LoVo (cell line): ENCODE measurements at places on chromosomes 12 and 14.

DNA sequence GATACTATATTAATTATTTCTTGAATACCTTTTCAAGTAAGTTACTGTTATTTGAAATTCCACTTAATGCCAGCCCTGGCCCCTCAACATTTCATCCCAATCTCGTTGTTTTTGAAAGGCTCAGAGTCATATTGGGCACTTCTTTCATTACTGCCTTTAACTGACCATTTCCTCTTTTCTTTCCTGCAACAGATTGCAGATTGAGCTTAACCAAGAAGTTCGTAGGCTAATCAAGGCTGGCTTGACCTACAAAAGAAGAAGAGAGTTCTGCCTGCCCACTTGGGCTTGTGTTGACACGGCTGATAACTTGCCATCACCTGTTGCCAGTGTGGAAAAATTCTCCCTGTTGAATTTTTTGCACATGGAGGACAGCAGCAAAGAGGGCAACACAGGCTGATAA is 91.0 kb downstream of the FLRT2 start:
- no peak for DNase-seq

DNA sequence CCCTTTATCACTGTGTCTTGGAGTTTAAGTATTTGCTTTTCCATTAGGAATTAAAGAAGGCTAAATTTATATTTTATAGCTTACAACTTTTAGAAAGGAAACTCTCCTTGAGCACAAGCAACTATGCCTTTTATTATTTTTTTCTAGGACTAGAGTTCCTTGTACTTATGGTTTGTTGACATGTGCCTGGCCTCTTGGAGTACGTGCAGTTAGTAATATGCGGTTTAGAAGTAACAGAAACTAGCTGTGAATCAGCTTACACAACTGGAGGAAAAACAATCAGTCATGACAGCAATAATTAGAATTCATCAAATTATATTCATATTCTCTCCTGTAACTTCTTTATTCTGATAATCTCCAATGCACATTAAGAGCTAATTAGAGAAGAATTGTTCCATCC is 428.7 kb downstream of the AEBP2 start:
- no peak for DNase-seq

- no peak for DNase-seq
These were observed 242.6 kb upstream of the CRY1 start for GRCh38 chr12:107335802-107336570.

- DNase-seq = no peak
These were observed 60.4 kb upstream of the FBRSL1 start for GRCh38 chr12:132429602-132429945.

DNA sequence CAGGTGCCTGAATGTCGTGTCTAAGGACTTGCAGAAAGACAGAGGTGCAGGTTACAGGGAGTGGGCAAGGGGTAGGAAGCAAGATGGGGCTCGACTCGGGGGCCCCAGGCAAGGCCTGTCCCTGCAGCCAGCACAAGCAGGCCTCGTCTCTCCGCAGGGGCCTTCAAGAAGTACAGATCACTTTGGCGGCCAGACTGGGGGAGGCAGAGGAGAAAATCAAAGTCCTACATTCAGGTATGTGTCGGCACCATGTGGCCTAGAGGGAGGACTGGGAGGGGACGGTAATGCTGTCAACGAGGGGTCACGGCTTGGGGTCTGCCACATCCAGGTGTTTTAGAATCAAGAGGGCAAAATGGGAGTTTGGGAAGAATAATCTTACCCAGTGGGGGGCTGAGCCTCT is 73.7 kb downstream of the PHETA1 start:
- DNase-seq = no peak

GRCh38 chr12:10142976-10143589 is 13.1 kb upstream of the CLEC7A start:
- DNase-seq = no peak

DNA sequence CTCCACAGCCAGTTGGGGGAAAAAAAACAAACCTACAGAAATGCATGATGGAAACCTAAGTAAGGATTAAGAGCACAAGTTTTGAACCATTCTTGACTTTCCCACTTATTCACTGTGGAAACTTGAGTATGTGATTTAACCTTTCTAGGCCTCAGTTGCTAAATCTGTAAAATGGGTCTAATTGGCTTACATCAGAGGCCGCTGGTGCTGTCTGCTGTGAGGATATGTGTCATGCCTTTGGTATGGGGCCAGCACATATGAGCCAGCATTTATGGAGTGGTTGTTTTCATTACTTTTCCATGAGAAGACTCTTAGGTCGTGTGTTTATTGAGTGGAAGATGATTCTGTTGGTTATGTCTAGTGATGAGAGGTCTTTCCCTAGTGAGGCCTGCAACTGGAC is 102.4 kb downstream of the ESR2 start:
- no peak for DNase-seq

- DNase-seq = no peak
These were observed 53.9 kb downstream of the EID3 start for GRCh38 chr12:104357421-104357952.

GRCh38 chr12:29164477-29165393 is 15.7 kb downstream of the FAR2 start:
- peak; percentile 80 for DNase-seq

DNA sequence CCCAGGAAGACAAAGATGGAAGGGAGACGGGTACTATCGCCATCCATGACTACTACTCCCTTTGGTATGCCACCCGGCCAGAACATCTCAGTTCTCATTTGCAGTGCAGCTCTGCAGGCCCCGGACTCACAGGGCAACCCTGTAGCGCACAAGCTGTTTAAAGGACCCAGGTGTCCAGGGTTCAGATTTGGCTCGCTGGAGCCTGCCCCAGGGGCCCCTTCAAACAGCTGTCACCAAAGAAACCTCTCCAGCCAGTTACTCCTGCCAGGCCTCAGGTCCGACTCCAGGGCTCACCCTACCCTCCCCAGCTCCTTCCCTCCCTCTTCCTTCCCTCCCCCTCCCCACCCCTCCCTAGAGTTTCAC is 5.5 kb upstream of the CHD4 start:
- no peak for DNase-seq

DNA sequence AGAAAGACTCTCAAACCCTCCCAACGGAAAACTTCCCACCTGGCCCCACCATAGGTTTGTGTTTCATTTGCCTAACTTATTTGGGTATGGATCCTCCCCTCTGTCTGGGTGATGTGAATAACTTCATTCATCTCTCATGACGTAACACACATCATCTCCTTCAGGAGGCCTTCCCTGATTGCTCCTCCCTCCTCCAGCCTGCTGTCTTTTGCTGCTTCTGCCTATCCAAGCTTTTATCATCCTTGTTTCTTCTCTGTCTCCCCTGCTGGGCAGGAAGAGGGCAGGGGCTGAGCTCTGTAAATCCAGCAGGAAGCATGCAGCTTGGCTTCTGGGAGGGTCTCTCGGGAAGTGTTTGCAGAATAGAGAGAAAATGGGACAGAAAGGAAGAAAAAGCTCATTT is 766.0 kb upstream of the TBX3 start:
- no peak for DNase-seq

DNA sequence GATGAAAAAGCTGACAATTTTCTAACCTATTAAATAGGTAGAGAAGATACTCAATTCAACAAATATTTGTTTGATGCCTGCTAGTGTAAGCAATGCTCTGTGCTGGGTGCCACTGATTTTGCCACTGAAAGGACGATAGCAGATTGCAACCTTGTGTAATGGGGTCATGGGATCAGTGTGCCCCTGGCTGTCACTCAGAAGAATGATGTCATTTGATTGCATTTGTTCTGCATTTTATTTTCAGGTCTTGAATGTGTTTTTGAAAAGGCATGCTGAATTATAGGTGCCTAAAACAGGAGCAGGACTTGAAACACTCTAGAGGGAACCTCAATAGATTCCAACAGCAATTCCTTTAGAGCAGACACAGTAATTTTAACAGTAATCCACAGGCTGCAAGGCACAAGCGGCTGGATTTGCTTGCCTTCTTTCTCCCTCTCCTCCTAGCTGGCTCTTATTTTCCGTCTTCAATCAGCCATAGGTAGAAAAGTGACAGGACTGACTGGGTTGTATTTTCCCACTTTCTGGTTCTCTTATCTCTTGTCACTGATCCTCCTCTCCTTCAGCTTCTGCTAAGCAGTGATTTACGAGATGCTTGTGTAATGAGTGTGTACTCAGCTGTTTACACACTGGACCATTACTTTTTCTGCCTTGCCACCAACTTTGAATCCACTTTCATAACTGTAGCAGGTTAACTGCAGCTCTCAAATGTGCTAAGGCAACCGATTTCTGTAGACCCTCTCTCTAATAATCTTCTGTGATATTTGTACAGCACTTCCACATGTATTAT is 4.1 kb downstream of the PLXNC1 start:
- DNase-seq = no peak
